ENCODE measurements at places on chromosomes 16 and 17.
A peak's percentile ranks its signal among the peaks of the same experiment; 100 is the strongest.

DNA sequence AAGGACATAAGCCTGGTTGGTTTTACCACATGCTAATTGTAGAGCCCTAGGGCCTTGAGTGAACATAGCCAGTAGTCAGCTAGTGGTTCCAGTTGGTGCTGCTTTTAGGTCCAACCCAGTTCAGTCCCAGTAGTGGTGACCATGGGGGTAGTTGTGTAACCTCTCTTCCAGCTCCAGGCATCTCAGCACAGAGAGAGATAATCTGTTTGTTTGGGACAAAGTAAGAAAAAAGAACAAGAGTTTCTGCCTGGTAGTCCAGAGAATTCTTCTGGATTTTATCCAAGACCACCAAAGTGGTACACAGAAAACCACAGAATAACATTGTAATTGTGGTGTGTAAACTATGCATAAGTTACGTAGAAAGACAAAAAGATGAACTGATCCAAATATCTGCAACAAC, 5.2 kb upstream of the CCL13 start:
- no peak for DNase-seq

- no peak for DNase-seq
These were observed 11.5 kb downstream of the SLX4 start for GRCh38 chr16:3599922-3600321.

DNA sequence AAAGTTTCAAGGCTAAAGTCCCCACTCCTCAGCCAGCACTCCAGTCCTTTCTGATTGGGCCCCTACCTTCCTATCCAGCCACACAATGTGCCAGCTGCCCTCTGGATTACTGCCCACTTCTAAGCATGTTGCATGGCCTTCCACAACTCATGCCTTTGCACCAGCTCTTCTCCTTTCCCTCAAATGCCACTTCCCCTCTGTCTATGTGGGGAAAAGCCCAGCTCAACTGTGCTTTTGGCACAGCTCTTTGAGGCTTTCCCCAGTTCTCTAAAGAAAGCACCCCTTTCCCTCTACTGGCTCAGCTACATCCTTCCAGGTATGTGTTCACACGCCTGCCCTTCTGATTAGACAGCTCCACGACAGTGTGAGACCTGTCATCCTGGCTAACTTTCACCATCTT, 18.5 kb downstream of the GTF3C1 start:
- DNase-seq: no peak

GRCh38 chr17:16269658-16270057, 52.6 kb downstream of the PIGL start:
- DNase-seq: no peak

GRCh38 chr16:27690608-27691007, 140.7 kb downstream of the KATNIP start:
- no peak for DNase-seq

DNA sequence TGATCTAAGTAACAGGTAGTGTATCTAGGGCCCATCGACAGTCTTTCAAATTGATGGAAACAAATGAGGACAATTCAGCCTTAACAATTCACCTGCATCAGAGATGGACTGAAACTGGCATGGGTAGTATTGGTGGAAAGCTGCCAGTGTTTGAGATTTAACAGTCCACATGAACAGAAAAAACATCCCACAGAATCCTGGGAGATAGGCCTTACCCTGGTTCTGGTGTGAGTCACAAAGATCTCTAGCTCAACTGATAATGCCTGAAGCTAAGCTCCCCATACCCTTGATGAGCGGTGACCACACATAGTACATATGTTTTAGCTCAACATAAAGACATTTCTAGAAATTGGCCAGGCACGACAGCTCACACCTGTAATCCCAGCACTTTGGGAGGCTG, 21.9 kb downstream of the CRK start:
- no peak for DNase-seq

DNA sequence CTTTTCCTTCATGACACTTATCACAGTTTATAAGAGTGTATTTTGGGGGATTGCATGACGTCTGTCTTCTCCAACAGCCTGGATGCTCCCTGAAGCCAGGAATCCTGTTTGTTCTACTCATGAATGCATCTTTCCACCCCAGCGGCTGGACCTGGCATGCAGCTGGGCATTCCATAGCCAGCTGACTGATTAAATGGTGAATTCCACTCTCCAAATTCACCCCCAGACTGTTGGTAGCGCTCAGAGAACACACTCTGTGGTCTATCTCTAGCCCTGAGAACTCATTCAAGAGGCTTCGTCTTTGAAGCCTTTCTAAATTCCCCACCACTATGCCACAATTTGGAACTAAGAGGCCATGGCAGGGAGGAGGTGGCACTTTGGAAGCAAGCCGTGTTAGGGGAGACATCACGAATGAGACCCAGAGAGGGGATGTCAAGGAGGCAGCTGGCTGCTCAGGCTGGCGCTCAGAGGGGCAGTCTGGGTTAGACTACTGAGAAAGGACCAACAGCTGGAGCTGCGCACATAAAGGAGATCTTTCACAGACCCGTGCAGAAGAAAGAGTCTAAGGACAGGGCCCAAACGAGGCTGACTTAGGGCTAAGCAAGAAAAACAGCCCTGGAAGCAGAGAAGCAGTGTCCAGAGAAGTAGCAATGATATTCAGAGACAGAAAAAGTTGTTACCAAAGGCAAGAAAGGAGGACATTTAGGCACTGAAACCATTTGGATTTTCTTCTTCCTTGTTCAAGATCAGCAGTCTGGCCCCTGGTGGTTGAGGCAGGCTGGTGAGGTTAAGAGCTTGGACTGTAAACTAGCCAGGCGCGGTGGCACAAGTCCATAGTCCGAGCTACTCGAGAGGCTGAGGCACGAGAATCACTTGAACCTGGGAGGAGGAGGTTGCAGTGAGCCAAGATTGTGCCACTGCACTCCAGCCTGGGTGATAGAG, 42.4 kb upstream of the ZNF629 start:
- DNase-seq: no peak

DNA sequence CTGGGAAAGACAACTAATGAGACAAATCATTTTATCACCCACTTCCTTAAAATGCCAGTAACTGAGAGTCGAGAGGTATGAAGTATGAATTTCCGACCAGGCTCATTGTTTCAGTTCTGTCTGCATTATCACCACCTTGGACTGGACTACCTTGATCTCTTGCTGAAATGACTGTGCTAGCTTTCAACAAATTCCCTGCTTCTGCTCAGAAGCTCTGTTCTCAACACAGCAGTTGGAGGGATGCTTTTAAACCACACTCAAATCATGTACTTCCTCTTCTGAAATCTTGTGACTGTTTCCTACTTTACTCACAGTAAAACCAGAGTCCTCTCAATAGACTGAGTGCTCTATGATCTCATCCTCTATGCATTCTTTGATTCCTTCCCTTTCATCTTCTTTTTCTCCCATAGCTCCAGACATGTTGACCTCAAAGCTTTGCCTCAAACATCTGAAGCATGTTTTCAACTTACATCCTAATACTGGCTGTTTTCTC, 195.8 kb downstream of the KCNJ2 start:
- no peak for DNase-seq

GRCh38 chr16:2236337-2237101, at the start of gene DNASE1L2:
Gene DNASE1L2 (plus strand): TSS chr16:2236444. CDS start chr16:2236817, 373 bp downstream.
- DNase-seq: no peak

DNA sequence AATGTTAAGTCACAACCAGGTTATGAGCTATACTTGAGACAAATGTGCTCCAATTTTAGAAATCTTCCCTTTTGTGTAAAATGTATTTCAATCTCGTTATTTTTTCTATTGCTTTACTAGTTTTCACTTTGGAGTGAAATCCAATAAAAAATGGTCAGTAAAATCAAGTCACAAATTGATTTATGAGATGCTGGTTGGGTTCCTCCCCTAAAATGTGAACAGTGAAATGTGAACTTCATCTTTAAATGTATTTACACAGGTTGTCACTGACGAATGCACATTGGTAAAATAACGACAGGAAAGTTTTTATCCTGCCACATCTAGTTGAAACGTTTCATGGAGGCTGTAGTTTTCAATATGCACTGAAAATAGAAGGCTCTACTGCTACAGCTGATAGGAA, 55.5 kb downstream of the COX10 start:
- no peak for DNase-seq

GRCh38 chr16:56749672-56750491, 20.0 kb downstream of the NUP93 start:
- no peak for DNase-seq

GRCh38 chr17:67974598-67975066, 21.6 kb downstream of the C17orf58 start:
- no peak for DNase-seq

- no peak for DNase-seq
These were observed 175.5 kb downstream of the RAB11FIP4 start for GRCh38 chr17:31566992-31567373.

- no peak for DNase-seq
These were observed 85.0 kb upstream of the RPL38 start for GRCh38 chr17:74118504-74118903.

DNA sequence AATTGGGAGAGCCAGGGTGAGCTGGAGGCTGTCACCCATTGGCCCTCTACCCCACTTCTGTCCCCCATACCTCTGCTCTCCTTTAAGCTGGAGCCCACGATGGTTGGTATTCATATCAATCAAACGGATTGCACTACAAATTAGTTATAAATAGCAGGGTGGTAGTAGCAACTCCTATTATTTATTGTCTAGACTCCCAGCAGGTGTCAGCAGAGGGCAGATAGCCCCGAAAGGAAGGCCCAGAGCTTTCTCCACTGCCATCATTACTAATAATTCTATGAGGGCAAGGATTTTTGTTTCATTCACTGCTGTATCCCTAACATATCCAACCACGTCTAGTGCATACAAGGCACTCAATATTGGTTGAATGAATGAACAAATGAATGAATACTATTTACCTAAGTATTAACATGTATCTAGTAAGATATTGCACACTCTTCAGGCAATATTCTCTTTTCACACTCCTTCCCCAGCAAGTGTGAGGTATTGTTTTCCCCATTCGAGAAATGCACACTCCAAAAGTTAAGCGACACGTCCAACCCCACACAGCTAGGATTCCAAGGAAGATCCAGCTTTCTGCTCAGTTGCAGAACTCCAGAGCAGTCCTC, 6.3 kb downstream of the C17orf50 start:
- DNase-seq: peak; percentile 16

DNA sequence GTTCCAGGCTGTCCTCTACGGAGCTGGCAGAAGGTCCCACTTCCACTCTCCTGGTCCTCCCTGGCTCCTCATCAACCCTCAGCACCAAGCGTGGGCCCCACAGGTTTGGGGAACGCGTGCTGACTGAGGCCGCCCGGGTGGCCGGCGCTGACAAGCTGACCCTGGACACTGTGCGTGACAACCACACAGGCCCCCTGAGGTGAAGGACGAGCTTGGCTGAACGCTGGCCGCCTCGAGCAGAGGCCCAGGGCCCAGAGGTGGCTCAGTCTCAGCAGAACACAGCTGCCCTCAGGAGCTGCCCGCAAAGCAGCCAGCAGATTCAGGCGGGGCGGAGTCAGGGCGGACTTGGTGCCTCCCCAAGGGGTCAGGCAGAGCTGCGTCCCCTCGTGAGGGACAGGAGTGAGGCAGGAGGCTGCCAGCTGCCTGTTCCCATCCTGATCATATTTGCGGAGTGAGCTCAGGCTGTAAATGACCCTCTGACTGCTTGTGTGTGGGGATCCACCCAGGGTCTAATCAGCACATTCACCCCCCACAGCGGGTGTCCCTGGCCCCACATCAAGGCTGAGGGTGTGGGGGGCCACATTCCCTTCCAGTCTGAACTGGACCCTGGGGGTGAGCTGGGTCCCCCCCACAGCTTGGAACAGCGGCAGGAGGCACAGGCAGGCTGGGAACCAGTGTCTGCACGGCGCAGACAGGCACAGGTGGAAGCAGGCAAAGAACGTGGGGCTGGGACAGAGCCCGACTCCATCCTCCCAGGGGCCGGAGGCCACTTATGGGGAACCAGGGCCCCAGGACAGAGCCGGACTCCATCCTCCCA, 105.1 kb upstream of the METRNL start:
- DNase-seq: no peak

GRCh38 chr17:78268191-78268874, 36.9 kb downstream of the TMEM235 start:
- no peak for DNase-seq

GRCh38 chr16:87336434-87337240, 19.4 kb upstream of the C16orf95 start:
- no peak for DNase-seq

- no peak for DNase-seq
These were observed 22.4 kb upstream of the SMIM36 start for GRCh38 chr17:55533608-55534007.

Data from stimulated activated CD4-positive, alpha-beta T cell treated with anti-CD3 and anti-CD28 coated beads, Interleukin-2, amount 100 ng/mL, for 4 hours (primary cell).